ENCODE measurements at places on chromosomes 1 and 21.

- no peak for DNase-seq
Observed at GRCh38 chr1:48246727-48247126, 24.2 kb downstream of the SLC5A9 start.

DNA sequence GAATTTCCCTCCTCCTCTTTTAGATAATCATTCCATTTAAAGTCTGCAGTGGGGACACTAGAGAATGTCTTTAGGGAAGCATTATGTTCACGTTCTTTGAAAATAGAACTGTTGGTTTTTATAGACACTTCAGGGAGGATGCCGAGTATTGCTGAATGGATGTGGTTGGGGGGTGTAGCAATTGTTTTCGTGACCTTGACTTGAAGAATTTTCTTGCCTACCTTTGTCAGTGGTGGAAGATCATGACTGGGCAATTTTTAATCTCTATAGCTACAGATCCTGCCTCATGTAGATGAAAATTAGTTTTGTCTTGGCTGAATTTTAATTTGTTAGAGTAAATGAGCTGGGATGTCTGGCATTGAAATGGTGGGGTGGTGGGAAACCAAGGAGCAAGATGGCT lies 3.8 kb downstream of the SMG7 start:
- DNase-seq = no peak

DNA sequence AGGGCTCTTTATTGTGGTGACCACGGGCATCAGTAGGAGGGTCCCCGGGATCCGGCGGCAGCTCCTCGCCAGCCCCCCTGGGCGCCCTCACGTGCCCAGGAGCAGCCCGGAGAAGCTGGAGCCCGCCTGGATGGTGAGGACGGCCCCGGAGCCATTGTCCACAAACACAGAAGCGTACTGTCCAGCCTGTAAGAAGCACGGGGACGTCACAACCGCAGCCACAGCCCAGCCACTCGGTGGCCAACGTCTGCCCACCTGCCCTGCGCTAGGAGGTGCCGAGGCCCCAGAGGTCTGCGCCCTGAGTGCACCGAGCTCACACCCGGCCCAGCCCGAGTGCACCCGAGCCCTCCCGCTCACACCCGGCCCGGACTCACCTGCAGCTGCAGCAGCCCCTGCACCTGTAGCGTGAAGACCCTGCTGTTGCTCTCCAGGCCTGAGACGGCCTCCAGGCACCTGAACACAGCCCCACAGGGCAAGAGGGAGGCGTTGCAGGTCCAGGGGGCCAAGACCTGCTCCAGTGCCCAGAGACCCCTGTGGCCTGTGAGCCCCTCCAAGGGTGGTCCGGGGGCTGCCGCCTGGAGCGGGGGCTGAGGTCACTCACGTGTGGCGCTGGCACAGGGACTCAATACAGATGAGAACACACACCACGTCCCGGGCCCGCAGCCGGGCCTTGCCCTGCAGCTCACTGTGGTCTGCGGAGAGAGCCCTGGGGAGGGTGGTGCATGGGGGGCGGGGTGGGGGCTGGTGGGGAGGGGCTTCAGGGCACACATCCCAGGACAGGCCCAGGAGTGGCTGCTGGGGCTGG lies 3.9 kb downstream of the C1QTNF12 start:
- no peak for DNase-seq

GRCh38 chr1:82762829-82763532 lies 962.2 kb downstream of the ADGRL2 start:
- DNase-seq = no peak

DNA sequence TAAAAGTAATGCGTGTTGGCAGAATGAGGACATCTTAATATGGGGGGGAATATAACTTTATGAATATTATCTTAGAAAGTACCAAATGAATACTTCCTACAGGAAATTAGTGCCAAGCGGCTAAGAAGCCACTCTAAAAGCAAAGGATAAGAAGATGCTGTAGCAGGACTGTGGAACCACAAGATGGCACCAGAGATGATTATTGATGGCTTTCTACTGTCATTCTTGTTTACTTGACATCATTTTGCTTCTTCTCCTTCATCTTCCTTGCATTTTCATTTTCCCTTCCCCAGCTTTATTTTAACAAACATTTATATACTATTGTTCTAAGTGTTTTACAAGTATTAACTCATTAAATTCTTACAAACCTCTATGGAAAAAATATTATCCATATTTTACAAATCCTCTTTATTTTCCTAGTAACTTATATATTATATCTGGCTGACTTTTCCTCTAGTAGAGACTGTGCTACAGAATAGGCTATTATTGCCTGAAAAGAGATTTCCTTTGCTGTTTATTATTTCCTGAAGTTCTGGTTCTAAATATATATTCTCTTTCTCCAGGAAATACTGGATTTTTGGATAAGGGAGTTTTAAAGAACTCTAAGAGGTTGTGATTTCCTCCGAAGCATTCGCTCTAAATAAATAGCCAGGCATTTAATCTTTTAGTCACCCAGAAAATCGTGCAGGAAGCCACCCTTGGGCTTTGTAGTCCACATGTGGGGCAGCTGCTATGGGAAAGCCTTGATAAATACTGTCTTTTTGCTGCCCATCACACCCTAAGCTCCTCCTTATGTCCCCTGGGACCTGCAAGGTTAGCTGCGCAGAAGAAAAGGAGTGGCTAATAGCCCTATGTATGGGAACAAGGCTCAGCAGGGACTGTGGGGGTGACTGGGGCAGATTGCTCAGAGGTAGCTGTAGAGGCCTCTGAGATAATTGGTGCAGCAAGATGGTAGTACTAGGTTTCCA lies 69.8 kb downstream of the TPR start:
- DNase-seq = no peak

DNA sequence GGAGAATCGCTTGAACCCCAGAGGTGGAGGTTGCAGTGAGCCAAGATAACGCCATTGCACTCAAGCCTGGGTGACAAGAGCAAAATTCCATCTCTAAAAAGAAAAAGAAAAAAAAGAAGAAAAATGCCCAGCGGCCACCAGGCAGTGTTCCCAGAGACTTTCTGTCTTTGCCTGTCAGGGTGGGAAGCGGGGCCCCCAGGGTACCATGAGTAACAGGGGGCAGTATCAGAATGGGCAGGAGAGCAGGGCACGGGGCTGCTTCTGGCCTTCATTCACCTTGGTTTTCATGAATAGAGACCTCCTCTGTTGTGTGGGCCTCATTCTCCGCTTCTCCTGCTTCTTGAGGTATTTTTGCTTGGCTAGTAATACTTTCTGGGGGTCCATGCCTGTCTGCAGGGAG lies 20.4 kb downstream of the SLC26A9 start:
- no peak for DNase-seq

- no peak for DNase-seq
Observed at GRCh38 chr1:9294405-9294773, 1.7 kb downstream of the SPSB1 start.

- DNase-seq = no peak
Observed at GRCh38 chr1:199696225-199696624, 331.3 kb upstream of the NR5A2 start.

DNA sequence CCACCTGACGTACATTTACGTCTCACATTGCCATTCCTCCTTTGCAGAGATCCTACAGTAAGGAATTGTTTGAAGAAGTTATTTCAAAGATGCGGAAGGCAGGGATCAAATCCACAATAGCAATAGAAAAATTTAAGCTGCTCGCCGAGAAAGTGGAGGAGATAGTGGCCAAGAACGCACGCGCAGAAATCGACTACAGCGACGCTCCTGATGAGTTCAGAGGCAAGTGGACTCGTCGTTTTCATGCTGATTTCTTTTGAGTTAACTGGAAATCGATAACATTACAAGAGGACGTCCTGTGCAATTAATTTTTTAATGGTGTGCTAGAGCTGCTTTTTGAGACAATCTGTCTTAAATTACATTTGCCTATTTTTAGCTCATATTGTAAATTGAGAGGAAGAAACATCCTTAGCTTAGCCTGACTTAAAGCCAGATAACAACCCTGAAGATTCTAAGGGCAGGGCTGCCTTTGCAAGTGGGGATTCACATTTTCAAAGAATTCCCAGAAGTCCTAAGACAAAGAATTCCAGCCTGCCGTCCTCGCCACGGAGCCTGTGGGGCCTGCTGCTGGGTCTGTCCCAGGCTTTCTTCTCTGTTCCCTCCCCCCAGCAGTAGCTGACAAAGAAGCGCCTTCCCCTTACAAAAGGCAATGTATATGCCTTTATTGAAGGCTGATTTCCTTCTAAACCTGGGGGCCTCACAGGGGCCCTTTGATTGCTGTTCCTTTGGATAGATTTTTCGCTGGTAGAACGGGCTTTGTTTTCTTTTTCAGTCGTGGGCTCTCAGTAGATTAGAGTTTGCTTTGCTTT lies 31.6 kb upstream of the KIF1B start:
- no peak for DNase-seq

DNA sequence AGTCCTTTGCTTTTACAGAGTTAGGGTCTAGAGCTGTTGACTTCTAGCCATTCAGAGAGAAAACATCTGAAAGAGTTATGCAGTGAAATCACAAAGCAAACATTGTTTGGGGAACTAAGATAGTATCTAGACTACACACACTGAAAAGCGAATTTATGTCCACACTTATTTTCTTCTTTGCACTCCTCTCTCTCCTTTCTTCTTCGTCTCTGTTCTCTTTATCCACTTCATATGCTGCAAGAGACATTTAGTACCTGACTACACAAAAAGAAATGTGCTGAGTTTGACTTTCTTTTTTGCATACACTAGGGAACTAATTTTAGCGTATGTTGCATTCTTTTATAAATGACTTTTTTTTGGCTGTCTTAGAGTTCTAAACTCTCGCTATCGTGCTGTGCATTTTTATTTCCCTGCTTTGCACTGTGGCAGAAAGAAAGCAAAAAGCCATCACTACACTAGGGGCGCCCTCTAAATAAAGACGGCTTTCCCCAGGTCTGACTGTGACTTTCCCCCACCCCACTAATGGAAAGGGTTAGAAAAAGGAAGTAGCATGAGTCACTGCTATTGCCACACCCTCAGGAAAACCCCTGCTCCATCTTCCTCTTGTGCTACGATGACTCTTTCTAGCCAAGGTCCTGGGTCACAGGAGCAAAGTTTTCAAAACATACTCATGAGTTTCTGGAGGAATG lies 65.7 kb downstream of the MAP3K7CL start:
- DNase-seq = no peak

- DNase-seq = no peak
Observed at GRCh38 chr1:90114521-90115141, 119.7 kb downstream of the ZNF326 start.

GRCh38 chr1:212286556-212287131 lies 1.4 kb downstream of the PPP2R5A start:
- no peak for DNase-seq

DNA sequence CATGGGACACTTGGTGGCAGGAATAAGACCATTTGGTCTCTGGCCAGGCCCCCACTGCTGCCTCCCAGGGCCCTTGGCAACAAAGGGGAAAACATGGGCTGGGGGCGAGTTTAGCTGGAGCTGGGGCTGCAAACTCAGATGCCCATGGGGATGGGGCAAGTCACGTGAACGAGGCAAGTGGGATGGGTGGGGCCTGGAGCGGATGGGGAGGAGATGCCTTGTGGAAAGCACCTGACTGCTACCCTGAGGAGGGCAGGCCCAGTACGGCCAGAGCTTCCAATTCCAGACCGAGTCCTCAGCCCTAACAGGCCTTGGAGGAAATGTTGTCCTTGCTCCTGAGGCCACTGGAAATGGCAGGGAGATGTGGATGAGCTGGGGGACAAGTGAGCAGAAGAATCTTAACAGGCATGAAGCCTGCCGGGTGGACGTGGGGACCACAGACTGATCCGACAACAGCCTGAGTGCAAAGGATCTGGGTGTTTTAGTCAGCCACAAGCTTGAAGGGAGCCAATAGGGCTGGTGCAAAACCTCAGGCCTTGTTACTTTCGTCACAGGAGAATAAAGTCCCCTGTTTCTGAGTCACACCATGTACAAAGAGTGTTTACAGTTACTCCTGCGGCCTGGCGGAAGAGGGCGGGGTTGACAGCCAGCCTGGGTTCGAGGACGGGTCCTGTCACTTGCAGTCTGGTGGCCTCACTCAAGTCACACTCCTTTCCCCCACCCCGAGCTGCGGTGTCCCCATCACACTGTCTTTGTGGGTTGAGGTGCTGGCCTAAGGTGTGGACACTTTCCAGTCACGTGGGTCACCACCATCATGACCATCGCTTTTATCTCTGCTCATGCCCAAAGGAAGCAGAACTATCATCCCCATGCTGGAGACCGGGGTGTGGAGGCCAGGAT lies 19.1 kb downstream of the RUNX3 start:
- no peak for DNase-seq

GRCh38 chr1:205565799-205566198 lies 61.3 kb downstream of the CDK18 start:
- DNase-seq = no peak

GRCh38 chr21:46058431-46059145 lies 39.3 kb upstream of the COL6A2 start:
- no peak for DNase-seq

- no peak for DNase-seq
Observed at GRCh38 chr1:154186852-154187501, 4.9 kb downstream of the TPM3 start.

DNA sequence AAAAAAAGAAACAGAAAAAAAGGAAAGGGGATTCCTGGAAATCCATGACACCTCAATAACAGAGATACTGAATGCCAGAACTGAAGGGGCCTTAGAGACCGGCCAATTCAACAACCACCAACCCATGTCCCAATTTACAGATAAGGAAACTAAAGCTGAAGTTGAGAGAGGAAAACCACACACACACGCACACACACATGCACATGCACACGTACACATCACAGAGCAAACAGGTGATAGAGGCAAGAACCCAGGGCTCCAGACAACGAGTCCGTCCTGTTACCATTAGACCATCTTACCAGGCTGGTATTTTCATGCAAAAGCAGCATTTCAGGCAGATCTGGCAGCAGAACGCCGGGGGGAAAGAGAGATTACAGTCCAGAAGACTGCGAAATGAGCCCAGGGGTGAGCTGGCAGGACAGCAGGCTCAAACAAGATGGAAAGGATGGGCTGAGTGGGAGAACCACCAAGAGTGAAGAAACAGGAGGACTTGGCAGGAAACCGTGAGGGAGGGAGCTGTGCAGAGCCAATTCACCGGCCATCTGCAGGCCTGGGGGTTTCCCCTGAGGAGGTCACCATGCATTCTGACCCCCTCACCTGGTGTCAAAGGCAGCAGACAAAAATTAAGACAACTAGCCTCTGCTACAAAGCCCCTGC lies 43.5 kb downstream of the PAFAH2 start:
- no peak for DNase-seq

- no peak for DNase-seq
Observed at GRCh38 chr1:60463146-60463545, 389.6 kb upstream of the C1orf87 start.

DNA sequence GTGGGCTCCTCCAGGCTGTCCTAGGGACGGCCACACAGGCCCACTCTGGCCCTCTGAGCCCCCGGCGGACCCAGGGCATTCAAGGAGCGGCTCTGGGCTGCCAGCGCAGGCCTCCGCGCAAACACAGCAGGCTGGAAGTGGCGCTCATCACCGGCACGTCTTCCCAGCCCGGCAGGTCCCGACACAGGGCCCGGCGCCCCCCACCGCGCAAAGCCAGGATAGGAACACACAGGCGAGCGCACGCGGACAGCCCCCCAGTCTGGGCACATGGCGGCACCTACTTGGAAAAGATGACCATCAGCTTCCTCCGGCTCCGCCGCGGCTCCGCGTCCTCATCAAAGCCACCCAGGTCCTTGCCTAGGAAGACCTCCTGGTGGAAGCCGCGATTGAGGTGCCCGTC lies 3.6 kb downstream of the SDF4 start:
- no peak for DNase-seq

- DNase-seq = no peak
Observed at GRCh38 chr1:89884718-89885596, 64.1 kb downstream of the LRRC8D start.

- DNase-seq = no peak
Observed at GRCh38 chr21:34969423-34970166, 79.5 kb downstream of the RUNX1 start.

All from cortex of kidney (tissue), 1 donor.